ENCODE measurements at places on chromosomes 7 and 10.
A peak's percentile ranks its signal among the peaks of the same experiment; 100 is the strongest.

DNA sequence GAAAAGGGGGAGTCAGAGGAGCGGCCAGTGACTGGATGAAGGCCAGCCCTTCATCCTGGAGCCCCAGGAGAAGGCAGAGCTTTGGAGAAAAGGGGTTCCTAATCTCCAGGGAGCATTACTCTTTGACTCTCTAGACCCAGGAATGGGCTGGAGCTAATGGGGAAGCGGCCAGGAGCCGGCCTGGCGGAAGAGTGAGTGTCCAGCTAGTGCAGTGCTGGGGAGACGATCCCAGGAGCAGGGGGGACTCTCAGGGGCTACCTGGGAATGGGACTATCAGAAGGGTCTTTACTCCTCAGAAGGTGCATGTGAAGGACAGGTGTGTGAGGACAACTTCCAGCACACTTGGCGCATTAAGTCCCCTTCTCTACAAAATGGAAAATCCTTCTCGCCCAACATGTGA lies 2.4 kb upstream of the PAX2 start:
- no peak for DNase-seq

- DNase-seq = no peak
These were observed 452 bp upstream of the TMEM140 start for GRCh38 chr7:135147341-135147898.

DNA sequence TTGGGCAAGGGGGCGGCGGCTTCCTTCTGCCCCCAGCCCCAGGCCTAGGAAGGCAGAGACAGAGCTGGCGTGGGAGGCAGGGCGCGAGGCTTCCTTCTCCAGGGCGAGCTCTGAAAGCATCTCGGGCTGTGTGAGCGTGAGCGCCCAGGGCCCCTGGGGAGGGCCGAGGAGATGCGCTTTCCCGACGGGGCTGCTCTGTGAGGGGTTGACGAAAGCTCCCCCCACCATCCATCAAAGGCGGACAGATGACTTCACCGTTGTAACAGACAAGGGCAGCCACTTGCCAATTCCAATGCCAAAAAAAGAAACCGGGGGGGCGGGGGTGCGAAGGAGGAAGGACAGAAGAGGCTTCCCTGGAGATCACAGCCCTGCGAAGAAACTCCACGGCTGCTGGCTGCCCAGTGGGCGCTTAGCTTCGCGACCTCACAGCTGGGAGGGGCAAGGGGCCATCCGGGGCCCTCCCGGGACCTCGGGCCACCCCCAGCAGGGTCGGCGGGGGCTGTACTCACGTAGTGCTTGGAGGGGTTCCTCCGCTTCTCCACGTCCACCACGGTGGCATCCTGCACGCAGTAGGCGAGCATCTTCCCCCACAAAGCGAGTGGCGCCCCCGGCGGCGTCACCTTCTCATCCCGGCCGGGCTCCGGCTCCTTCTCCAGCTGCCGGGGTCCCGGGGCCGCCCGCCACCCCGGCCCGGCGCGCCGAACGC lies 537 bp downstream of the SH3PXD2A start:
- DNase-seq = no peak

GRCh38 chr7:82699773-82700186 lies 256.2 kb upstream of the CACNA2D1 start:
- no peak for DNase-seq

- no peak for DNase-seq
These were observed 126.9 kb downstream of the KCNMA1 start for GRCh38 chr10:77510695-77511094.

DNA sequence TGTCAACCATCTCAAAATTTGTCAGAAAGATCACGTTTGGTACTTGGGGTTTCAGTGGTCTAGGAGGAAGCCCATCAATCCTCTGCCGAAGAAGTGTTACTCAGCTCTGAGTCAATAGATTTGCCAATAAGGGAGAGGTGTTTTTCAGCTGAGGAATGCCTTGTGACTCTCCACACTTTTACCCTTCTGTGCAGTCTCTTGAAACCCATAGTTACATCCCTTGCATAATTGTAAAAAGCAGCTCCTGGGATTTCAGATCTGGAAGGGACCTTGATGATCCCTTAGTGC lies 47.5 kb downstream of the INSYN2A start:
- no peak for DNase-seq

DNA sequence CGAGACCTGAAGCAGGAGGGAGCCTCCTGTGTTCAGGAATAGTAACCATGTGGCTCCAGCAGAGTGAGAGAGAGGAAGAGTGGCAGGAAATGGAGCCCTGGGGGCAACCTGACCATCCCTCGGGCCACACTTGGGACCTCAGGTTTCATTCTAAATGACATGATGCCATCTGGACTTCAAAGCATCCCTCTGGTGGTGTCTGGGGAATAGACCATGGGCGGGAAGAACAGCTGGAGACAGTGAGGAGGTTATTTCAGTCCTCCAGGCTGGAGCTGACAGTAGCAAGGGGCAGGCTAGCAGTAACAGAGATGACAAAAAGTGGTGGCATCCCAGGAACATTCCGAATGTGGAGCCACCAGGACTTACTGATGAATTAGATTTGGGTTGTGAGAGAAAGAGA lies 44.8 kb downstream of the AKR1B1 start:
- no peak for DNase-seq

- no peak for DNase-seq
These were observed 534 bp downstream of the UBE3C start for GRCh38 chr7:157139111-157139809.

GRCh38 chr7:84339306-84339705 lies 144.7 kb upstream of the SEMA3A start:
- DNase-seq = no peak

DNA sequence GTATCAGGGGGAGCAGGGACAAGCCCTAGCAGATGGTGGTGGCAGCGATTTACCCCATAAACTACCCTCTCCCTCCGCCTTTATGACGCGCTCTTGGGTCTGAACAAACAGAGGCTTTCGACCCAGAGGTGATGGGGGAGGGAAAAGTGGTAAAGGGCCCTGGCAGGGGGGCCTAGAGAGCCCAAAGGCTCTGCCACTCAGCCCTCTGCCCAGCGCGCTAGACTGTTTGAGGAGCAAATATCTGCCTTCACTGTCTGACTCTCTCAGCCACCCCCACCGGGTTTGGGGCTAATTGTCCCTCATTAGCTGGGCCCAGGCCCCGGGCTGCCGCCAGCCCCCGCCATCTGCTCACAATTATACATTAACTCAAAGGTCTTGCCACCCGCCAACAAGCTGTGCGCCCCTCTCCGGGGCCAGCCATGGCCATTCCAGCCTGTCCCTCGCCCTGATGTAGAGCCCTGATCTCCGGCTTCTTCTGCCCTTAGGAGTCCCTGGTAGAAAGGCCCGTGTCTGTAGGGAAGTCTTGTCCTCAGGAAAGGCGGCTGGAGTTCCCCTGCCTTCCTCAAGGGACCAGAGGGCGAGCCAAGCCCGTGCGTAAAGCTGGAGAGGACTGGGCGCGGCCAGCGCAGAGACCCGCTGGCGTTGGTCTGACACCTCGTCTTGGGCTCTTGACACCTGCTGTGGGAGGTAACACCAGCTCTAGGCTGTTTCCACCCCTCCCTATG lies 1.9 kb upstream of the PAX4 start:
- no peak for DNase-seq

- DNase-seq = no peak
These were observed 41.3 kb upstream of the INHBA start for GRCh38 chr7:41744161-41744560.

- no peak for DNase-seq
These were observed 450.0 kb downstream of the RPS24 start for GRCh38 chr10:78483641-78484040.

DNA sequence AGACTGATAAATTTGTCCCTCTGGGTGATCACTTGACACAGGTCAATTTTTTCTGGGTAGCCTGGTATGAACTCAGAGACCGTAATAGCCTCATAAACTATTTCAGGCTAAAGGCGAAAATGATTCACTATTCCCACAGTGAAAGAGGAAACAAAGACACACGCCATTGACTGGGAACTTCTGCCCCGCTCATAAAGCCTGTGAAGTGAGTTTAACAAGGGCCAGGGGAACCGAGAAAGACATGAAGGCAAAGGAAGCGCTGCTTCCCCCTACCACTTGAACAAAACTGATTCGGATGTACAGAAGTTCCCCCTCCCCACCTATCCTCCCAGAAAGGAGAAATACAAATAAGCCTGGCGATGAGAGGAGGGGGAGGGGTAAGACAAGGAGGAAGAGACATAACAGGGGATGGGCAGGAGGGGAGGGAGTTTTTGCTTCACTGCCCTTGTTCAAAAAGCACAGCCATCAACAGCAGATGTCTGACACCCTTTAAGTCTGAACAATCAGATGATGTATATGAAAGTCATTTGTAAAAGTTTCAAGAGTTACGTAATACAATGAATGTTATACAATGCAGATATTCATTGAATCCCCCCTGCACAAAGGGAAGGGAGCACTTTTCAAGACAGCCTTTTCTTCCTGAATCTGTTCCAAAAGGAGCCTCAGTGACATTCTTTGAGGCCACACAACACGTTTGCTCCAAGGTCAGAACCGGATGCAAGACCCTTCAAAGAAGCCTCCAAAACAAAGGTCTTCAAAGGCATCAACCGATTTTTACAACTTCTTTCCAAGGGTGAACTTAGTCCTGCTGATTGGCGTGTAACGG lies 734 bp downstream of the ABCB4 start:
- no peak for DNase-seq

GRCh38 chr7:73786588-73786987 lies 16.5 kb upstream of the CLDN3 start:
- DNase-seq = no peak

GRCh38 chr10:89588671-89589070 lies 53.3 kb upstream of the SLC16A12 start:
- no peak for DNase-seq

DNA sequence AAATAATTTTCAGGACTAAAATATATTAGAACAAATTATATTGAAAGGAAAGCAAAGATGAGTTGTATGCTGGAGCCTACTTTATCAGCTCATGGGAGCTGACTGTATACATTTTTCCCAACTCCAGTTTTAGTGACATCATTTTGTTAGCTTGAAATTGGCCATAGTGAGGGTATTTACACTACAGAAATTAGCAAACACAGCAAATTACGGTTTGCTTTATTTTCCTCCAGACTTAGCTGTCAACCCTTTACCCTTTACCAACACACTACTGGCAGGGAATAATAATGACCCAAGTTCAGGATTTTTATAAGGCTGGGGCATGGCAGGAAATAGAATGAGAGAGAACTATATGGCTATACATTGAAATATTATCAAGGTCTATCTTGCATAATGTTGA lies 120.3 kb upstream of the PRSS1 start:
- DNase-seq = no peak

DNA sequence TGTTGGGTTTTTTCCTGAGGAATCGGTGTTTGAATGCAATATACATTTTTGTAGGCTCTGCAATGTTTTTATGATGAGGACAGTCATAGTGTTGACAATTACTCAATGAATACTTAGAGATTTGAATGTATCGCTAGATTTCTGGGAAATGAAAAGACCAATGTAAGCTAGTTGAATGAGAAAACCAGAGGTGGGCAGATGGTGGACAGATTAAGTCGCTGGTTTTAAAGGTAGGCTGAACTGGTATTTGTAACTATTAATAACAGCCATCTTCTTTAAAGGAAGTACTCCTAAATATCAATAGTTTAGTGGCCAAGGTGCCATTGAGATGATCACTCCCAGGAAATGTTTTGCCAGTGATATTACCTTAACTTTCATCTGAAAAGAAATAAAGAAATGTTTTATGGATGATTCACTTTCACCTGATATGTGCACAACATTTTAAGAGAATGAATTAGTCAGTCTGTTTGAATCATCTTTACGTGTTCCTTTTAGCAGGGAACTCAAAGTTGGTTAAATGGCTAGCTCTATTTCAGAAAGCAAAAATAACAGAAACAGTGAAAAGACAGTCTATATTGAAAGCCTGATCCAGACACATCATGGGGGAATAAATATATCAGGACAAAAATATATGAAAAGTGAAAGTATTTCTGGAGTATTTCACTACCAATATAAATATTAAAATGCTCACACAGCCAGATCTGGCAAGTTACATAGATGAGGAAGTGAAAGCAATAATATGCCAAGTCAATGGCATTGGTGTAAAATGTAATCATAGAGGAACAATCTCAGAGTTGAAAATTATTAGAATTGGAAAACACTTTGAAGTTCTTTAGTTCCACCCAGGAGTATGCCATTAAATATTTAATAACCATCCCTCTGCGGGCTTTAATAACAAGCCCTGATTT lies 20.7 kb downstream of the MET start:
- DNase-seq = no peak

DNA sequence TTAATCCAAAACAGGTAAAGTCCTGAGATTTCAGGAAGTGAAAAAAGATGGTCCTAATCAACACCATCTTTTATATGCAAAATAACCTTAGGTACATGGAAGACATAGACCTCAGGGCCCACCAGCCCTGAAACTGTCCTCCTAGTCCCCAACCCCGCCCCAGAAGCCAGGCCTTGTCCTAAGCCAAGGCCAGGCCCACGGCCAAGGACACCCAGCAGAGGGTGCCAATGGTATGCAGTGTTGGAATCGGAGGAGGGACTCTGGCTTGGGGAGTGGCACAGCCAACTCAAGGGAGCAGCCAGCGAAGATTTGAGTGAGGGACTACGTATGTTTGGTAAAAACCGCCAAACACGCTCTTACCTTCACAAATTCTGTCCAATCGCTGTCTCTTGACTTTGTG lies 96.7 kb downstream of the ZRANB1 start:
- peak; percentile 45 for DNase-seq

DNA sequence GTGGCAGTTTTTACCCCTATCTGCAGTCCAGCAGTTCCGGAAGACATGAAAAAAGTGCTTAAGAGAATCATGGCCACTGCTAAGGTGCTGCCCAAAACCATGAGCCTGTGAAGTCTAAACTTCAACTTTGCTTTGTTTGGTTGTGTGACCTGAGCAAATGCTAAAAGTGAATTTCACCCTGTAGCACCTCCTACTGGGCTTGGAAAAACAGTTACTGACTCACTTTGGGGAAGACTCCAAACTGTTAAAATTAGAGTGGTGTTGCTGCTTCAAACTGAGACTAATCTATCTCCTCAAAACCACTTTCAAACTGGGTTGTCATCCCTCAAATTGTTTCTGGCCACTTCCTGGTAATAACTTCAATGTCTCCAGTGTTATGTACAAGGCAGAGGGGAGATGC lies 21.3 kb downstream of the MKX start:
- DNase-seq = no peak

GRCh38 chr10:63265222-63265617 lies 132.1 kb downstream of the NRBF2 start:
- DNase-seq = no peak

DNA sequence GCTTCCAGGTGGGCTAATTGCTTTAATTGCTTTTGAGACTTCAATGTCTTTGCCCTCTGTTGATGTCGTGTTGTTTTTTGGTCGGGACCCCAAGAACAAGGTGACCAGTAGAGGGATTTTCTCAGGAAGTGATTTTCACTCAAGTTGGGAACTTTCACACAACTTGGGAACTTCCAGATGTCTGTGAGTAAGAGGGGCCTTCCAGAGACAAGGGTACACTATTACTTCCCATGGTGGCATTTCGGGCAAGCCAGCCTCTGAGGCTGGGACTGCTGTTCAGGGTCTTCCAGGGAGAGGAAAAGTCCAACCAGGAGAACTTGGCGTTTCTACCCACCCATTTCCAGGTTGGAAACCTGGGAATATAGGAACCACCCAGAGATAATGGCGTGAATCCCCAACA lies 170.0 kb upstream of the CDCA7L start:
- DNase-seq = no peak

- DNase-seq = no peak
These were observed 8.8 kb upstream of the INTS1 start for GRCh38 chr7:1512781-1513656.

All from cerebellar nuclear complex (tissue), 1 donor.